Nucleus accumbens (tissue), 56 donors: ENCODE measurements at places on chromosomes 2 and 18.

DNA sequence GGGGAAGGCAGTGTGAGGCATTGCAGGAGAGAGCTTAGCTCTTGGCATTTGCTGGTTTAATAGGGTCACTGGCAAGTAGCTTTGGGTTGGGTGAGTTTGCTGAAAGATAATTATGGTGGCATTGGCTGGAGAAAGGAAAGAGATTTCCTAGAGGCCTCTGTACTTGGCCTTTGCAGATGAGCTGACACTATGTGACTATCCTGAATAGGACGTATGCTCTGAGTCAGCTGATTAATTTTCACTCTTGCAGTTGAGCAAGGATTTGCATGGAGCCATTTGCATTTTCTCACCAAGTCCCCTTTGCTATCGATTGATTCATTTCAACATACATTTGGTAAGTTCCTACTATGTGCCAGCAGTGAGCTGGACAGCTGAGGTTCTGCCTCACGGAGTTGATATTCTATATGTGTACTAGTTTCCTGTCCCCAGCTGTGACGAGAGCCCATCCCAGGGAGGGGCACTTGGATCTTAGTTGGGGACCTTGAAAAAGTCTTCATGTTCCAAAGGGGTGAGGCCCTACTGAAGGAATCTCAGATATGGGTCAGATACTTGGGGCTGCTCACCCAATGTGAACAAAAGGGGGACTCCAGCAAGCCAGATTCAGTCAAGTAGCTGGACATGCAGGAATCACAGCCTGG, 245.7 kb downstream of the LOXHD1 start:
- DNase-seq, result no peak

- no peak for DNase-seq
Observed at GRCh38 chr2:170162271-170162632, 15.7 kb upstream of the MYO3B start.

GRCh38 chr2:104521247-104521646, 332.7 kb upstream of the POU3F3 start:
- DNase-seq, result no peak

GRCh38 chr18:49648811-49649210, 87.0 kb downstream of the LIPG start:
- no peak for DNase-seq

DNA sequence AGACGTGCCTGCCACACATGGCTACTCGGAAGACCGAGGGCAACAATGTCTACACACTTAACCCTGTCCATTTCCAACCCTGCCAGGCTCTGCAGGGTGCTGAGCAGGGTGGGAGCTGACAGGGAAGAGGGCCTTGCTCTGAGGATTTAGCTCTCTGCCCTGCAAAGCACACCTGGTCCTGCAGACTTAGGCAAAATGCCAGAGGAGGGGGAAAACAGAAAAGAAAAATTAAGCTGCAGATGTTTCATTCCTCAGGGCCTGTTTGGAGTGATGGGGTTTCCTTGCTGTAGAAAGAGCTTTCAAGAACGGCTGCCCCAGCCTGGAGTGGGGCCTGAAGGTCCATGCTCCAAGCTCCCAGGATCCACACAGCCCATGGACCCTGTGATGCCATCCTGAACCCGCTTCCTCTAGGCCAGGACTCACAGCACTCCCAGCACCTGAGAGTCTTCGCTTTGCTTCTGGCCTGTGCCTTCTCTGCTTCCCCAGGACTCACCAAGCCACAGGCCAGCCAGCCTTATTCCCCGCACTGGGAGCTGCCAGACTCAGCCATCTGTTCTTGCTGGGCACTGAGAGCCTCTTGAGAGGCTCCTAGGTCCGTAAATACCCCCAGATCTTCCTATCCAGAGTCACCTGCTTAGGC, 9.1 kb upstream of the TEX51 start:
- no peak for DNase-seq

GRCh38 chr18:12990123-12990475, 1.1 kb upstream of the CEP192 start:
- no peak for DNase-seq

DNA sequence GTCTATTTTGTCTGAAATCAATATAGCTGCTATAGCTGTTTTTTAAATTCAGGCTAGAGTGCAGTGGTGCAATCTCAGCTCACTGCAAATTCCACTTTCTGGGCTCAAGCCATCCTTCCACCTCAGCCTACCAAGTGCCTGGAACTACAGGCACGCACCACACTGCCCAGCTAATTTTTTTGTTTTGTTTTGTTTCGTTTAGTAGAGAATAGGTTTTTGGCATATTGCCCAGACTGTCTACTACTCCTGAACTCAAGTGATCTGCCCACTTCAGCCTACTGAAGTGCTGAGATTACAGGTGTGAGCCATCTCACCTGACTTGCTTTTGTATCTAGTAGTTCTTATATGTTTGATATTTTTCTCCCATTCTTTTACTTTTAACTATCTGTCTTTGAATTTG, 259.7 kb downstream of the CDH19 start:
- DNase-seq, result no peak

- DNase-seq, result no peak
Observed at GRCh38 chr18:44374966-44375365, 305.7 kb upstream of the SETBP1 start.

DNA sequence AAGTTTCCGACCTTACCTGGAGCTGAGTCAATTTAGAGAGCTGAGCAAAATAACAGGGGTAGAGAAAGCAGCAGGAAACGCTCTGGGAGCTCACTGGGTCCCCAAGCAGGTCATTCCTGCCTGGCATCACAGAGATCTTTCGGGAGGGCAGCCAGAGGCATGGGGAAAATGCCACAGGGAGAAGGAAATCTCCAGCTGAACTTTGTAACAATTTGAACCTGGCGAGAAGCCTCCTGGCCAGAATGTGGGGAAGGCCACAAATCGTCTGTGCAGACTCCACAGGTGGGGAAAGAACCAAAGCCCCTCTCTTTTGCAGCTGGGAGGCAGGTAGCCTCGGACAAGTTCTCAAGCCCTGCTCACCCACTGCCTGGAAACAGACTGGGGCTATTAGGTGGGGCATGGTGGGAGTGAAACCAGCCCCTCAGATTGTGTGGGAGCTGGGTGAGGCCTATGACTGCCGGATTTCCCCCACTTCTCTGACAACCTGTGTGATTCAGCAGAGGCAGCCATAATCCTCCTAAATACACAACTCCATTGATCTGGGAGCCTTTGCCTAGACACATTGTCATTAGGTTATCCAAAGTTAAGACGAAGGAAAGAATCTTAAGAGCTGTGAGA, 53.9 kb downstream of the INO80D start:
- DNase-seq, result no peak
